ENCODE measurements at places on chromosomes 4 and X.

DNA sequence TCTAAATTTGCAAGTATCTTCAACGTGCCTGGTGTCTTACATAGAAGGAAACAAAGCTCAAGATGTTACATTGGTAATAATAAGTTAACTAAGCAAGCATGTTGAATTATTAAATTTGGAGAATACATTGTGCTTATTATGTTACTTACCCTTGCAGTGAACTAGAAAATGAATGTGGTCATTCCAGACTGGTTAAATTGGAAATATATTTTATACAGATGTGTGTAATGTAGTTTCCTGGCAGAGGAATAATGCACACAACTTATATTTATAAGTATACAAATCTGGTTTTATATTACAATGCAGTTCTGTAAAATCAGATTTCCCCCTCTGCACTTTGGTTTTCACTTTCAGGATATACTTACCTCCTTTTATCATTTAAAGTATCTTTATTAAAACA lies 159.9 kb upstream of the SLIT2 start:
- DNase-seq, result no peak

- DNase-seq, result no peak
Observed at GRCh38 chr4:41157009-41157408, 57.3 kb downstream of the APBB2 start.

DNA sequence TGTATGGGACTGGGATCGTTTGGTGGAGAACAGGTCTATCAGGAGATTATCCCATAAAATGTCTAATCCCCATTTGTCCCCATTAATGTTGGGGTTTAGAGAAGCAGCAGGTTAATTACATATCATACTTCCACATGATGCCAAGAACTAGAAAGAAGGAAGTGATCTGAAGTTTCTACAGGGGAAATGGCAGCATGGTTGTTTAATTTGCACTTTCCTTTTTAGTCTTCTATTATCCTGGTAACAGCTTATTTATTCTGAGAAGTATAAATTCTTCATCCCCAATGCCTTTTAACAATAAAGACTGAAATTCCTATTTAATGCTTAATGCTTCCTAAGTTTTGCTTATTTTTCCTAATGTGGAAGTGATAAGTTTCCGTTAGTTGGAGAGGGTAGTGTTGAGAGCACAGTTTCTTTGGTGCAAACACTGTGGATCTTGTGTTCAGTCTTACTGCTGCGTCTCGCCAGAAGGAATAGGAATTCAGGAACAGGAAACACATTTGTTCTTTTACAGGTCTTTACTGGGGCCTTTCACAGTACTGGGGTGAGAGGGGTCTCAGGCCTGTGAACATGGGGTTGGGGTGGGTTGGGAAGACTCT lies 59.5 kb upstream of the TADA2B start:
- no peak for DNase-seq

- DNase-seq, result no peak
Observed at GRCh38 chr4:91015861-91016260, 888.7 kb downstream of the CCSER1 start.

GRCh38 chr4:43332052-43332425 lies 439.5 kb downstream of the GRXCR1 start:
- DNase-seq, result no peak

Measured in foreskin keratinocyte (primary cell).